ENCODE measurements at places on chromosomes 11 and 22.

- peak; percentile 16 for DNase-seq
These were observed 26.2 kb downstream of the TMEM135 start for GRCh38 chr11:87063982-87064381.

DNA sequence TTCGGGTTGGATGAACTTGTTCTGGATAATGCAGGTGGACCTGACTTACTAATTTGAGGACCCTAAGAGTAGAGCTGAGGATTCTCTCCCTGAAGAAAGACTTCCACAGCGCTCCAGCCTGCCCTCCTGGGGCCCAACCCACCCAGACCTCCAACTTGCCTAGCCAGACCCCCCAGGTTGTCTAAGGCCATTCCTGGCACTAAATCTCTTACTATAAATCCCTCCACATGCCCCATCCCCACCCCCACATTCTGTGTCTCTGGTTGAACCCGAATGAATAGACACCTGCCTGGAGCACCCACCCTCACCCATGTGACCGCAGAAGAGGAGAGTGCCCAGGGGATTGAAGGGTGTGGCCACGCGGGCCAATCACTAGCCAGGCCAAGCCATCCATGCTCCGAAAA, 1480.0 kb downstream of the TBC1D22A start:
- DNase-seq = no peak

GRCh38 chr22:34072585-34072984, 152.3 kb upstream of the LARGE1 start:
- no peak for DNase-seq

DNA sequence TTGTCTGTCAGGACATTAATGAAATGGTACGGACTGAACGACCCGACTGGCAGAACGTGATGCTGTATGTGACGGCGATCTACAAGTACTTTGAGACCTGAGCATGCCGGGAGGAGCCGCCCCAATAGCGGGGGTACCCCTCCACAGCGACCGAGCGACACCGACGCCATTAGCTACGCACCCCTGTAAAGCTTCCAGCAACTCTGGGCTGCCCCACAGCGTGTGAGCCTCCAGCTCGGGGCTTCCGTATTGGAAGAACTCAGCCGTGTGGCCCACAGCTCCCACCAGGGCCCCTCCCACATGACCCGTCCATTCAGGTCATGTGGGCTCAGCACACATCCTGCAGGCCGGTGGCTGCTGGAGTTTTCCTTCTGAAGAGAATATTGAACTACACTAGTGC, 12.9 kb upstream of the ADORA2A start:
- DNase-seq = no peak

DNA sequence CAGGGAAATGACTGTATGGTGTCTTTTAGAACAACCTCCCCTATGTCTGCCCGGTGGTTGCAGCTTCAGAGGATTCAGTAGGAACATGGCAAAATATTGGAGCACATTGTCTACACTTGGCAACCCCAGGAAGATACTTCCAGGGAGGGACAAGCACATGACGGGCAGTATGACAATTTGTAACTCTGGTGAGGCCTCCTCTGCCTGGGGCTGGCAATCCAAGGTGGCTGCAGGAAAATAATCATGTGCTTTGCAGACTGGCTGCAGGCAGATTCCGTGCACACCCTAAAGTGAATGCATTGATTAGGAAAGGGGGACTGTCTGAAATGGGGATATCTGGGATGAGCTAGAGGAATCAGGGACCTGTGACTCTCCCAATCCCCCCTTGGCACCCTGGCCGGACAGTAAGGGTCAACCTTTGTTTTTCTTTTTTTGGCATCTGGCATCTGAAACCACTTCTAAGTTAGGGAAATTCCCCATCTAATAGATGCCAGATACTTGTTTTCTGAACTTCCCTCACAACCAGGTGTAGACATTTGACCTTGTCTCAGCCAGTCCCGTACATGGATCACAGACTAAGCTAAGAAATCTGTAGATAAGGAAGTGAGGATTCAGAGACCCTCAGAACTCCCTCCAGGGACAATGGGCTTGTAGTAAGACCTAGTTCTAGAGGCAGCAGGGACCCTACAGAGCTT, 10.5 kb upstream of the PHOX2A start:
- no peak for DNase-seq

GRCh38 chr11:74707602-74708510, 23.4 kb downstream of the CHRDL2 start:
- DNase-seq = no peak

GRCh38 chr11:128497061-128497775, 90.1 kb downstream of the ETS1 start:
- peak; percentile 96 for DNase-seq

- DNase-seq = peak; percentile 26
These were observed 42.1 kb downstream of the RASSF10 start for GRCh38 chr11:13051257-13051656.

GRCh38 chr11:32016111-32016510, 74.8 kb upstream of the RCN1 start:
- no peak for DNase-seq

GRCh38 chr11:35237860-35238715, 99.1 kb downstream of the CD44 start:
- DNase-seq = no peak

DNA sequence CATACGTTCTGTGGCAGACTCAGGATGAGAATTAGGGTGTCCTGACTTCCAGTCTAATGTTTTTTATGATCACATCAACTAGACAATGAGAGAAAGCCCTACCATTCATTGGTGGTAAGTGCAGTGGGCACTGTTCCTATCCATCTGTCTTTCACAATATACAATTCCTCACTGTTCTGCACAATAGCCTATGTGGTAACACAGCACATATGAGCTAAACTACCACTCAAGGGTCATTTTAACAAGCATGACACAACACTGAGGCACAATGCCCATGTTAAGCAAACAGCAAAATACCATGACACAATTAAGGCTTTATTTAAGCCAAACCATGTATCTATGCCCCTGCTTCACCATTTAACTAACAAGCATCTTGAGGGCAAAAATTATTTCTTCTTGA, 52.3 kb downstream of the SIK3 start:
- peak; percentile 86 for DNase-seq

GRCh38 chr22:46377525-46378425, 42.3 kb downstream of the TRMU start:
- DNase-seq = peak; percentile 88

DNA sequence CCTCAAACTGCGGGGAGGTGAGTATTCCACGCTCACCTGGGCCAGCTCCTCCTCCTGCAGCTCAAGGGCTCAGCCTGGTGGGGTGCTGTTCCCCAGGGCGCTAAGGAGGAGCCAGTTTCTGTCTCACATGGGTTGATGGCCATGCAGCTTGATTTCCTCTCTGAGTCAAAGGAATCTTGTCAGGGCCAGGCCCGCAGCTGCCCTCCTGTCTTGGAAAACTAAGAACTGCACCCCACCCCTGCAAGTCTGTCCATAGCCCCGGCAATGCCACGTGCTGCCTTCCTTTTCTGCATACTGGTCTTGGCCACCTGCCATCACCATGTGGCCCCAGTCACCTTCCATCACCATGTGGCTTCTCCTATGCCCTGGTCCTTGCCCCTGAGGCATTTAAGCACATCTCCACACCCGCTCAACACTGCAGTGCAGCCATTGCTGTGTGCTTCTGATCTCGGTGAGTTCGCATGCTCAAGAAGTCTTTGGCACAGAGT, 35.2 kb upstream of the CLDN5 start:
- no peak for DNase-seq

- peak; percentile 85 for DNase-seq
These were observed 12.9 kb upstream of the CDKN1C start for GRCh38 chr11:2898366-2899079.

DNA sequence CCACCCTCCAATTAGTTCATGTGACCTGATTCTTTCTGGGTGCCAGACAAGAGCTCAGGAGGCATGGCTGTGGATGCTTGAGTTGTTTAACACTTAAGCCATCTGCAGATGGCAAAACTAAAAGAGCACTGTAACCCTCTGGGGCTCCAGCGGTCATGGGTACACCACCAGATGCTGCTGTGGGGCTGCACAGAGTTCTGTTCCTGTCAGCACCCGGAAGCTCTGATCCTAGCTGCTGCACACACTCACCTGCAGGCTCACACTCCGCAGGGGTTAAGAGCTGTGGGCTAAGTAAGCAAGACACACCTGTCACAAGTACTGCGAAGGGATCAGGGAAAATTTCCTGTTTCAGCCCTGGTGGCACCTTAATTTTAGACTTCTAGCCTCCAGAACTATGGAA, 307.8 kb downstream of the C11orf87 start:
- DNase-seq = no peak

DNA sequence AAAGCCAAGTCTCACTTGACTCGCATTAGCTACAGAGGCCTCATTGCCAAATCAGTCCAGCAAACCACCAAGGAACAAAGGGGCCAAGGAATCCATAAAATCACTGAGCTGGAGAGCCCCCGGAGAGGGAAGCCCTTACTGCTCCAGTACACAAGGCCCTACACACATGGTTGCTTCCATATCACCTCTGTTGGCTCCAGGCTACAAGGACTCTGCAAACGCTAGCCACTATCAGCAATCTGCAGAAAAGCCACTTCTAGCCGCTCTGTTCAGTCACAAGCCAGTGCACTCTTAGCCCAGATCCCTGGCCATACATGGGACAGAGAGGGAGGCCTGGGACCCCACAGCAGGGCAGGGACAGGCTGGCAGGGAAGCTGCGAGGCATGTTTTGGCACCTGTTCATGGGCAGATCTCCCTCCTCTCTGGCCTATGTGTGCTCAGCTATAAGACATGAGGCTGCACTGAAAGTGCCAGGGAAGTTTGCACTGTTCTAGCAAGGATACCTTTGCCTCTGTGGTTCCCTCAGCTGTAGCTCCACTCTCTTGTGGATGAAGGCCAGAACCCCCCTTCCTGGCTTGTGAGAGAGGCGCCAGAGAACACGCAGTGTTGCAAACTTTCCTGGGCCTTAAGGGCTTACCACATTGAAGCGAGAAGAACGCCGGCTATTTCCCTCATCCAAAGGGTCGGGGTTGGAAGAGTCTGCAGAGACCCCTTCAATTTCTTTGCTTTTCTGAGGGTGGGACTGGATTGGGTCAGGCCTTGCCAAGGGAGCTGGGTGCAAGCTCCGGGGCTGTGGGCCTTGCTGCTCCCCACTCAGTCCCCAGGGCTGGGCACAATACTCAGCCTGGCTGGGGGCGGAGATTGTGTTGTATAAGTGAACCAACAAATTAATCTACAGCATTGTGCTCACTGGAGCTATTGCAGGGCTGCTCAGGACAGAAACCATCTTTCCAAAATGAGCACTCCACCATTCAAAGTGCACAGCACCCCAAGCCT, 108.7 kb upstream of the PITPNB start:
- peak; percentile 87 for DNase-seq
